ENCODE measurements at places on chromosomes 2 and 18.

DNA sequence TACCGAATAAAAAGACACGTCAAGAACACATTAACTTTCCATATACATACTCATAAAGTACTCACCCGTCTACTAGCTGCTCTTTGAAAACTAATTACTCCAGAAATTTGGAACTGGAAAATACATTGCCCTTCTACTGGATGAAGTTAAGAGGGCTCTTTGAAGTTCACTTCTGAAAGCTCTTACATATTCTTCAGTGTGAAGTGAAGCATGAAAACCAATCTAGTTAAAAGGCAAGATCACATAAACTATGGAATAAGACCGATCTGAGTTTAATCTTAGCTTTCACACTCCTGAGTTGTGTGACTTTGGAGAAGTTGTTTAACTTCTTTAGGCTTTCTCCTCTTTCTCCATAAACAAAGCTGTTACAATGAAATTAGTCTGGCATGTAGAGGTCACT, 38.5 kb downstream of the REV1 start:
- no peak for DNase-seq

- DNase-seq = no peak
These were observed 70.1 kb upstream of the ASB18 start for GRCh38 chr2:236334122-236334876.

DNA sequence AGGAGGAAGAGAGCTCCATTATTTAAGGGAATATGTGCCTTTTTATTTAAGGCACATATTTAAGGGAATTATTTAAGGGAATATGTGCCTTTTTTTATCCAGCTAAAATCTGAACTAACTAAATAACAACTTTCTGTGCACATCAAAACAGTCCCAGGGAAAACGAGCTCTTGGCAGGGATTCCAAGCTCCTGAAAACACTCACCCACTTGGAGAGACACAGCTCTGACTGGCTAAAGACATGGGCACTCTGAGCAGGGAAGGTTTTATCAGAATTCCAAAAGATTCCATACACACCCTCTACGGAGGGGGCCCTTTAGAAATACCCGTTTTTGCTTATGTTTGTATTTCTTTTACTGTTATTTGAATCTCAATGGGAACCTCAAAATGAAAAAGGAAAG, 181.0 kb downstream of the ZNF516 start:
- DNase-seq = no peak

- no peak for DNase-seq
These were observed 3.0 kb downstream of the EVX2 start for GRCh38 chr2:176080540-176081375.

DNA sequence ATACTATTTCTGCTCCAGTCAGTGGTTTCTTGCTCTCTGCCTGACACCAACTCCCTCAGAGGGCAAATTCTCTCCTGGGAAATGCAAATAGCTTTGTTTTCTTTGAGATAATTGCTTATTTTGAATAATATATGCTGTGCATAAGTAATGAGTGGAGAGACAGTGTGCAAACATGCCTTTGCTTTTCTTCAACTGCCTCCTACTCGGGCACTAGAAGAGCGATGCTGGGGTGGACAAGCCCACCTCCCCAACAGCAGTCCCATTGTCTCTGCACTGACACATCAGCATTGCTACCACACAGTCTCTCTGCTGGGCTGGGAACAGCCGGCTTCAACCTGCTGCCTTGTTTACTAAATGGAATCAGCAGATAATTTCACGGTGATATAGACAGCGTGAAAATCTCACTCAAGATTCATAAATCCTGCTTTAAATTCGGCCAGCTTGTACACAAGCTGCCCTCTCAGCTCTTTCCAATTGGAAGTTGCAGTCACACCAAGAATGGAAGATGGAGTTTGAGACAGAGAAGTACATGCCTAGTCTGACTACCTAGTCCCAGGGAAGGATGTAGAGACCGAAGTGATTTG, 694.5 kb downstream of the TDRD15 start:
- no peak for DNase-seq

DNA sequence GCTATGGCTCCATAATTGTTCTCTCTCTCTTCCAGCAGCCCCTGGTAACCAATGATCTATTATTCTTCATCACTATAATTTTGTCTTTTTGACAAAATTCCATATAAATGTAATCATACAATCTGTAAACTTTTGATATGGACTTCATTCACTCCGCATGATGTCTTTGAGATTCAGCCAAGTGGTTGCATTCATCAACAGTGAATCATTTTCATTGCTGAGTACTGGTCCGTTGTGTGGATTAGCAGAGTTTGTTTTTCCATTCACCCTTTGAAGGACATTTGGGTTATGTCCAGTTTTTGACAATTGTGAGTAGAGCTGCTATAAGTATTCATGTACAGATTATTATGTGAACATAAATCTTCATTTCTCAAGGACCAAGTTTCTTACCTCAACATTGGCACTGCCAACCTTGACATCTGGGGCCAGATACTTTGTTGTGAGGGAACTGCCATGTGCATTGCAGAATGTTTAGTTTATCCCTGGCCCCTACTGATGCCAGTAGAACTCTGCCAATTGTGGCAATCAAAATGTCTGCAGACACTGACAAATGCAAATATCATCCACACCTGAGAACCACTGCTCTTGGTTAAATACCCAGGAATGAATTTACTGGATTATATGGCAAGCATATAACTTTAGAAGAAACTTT, 48.4 kb upstream of the BCL2L11 start:
- DNase-seq = no peak

GRCh38 chr2:98123286-98123685, 36.3 kb downstream of the VWA3B start:
- no peak for DNase-seq

DNA sequence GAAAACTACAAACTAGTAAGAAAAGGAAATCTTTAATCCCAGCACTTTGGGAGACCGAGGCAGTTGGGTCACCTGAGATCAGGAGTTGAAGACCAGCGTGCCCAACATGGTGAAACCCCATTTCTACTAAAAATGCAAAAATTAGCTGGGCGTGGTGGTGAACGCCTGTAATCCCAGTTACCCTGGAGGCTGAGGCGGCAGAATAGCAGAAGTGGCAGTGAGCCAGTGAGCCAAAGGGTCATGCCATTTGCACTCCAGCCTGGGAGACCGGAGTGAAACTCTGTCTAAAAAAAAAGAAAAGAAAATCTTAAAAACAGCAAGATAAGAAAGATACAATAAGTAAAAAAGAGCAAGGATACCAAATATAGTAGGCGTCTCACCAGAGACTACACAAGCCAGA, 502.9 kb upstream of the ID2 start:
- DNase-seq = no peak

DNA sequence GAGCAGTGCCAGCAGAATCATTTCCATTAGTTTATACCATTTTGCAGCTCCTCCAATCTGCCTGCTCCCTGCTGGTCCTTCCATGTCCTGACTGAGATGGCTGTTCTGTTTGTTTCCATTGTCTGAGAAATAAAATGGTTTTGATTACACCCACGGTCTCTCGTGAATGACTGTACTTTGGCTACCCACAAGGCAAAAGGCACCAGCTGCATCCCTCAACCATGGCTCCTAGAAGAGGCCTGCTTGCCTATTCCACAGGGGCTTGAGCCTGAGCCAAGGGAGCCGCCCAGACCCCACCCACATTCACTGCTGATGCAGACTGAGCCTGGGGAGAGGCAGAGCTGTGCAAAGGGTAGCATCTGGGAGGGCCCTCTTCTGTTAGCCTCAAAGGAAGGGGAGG, 31.2 kb downstream of the MARCHF4 start:
- DNase-seq = no peak

DNA sequence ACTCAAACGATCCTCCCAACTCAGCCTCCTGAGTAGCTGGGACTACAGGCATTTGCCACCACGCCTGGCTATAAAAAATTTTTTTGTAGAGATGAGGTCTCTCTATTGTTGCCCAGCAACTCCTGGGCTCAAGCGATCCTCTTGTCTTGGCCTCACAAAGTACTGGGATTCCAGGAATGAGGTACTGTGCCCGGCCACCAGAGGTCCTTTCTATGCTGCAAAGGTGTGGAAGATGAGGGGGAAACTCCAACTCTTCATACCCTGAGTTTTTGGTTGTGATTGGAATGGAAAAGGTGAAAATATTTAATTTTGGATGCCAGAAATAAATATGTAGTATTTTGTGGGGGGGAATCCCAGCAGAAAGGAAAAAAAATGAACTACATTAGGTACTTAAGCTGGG, 36.0 kb downstream of the MRPL33 start:
- DNase-seq = no peak

DNA sequence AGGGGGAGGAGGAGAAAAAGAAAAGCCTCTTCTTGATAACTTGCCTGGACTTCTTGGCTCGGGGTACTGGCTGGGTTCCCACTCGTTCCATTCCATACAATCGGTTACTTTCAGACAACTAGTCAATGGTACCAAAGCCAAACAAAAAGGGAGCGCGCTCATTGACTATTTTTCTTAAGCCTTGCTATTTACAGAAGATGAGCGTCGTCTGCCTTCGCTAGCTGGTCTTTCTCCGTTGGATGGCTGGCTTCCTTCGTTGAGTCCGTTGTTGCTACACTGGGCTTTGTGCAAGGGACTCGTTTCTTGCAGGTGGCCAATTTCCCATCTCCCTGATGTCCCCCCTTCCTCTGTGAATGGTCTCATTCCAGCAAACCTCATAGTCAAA, 260.4 kb downstream of the ZNF516 start:
- DNase-seq = no peak

DNA sequence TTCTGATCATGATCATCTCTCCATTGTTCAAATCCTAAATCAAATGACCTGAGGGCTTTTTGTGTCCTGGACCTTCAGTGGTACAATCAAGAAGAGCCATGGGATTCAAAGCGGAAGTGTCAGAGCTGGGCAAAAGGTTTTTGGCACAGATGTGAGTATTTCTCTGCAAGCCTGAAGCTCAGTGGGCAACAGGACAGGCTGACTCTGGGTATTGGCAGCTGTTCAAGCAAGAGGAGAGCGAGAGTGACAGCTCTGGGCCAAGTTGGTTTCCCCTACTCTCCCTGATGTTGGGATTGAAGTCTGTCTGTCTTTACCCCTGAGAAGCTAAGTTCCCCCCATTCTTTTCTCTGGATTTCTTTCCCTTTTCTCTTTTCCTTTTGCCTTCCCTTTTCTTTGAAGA, 33.3 kb downstream of the DSEL start:
- DNase-seq = no peak

DNA sequence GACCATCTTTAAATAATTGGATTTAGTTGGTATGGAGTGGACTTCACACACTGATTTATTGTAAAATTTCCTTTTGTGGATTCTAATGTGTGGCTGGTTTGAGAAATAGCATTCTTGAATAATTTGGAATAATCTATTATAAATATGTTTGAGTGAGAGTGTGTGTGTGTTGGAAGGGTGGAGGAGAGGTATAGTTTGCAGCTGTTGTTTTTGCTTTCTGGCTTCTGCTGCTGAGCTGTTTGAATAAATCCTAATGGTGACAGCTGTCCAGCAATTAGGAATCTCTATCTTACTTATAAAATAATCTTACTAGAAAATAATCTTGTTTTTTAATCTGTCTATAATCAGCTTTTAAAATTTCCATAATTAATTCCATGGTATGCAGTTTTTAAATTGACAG, 1283.0 kb upstream of the CDH2 start:
- no peak for DNase-seq

DNA sequence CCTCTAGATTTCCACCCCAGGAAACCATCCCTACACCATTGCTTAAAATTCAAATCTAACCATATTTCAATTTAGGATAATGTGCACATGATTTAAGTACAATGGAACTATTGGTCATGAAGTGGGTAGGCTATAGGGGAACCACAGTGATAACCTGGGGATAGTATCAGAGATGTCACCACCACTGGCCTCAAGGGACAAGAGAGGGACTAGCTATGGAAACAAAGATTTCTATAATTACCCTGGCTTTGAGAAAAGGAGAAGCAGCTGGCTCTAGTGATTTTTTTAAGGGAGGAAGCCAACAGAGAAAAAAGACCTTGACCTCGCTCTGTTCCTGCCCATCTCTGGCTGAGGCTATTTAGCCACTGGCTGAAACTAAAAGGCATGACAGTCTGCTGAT, 132.0 kb downstream of the MEP1B start:
- no peak for DNase-seq

DNA sequence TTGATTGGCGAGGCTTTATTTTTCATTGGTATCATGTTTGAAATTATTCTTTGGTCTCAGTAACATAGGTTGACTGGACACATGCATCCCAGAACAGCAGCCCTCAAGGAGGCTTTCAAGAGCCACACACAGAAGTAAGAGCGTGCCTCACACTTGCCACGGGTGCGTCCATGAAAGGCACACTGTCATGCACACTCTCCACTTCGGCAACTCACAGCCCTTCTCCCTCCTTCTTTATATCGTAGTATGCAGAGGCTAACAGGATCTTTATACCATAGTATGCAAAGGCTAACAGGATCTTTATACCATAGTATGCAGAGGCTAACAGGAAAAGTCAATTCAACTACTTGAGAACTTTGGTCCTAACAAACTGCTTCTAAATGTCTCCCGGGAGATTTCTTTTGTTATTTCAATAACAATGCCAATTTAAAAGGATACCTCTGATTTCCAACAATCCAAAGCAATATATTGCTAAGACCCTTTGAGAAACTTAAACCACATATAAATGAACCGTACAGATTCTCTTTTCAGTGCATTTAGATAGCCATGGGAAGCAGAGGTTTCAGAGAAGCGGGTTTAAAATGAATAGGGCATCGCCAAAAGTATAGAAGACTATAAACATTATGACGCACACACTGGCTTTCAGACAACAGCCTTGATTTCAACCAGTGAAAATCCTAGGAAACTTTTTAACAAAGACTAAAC, 26.5 kb upstream of the ZNF516 start:
- DNase-seq = no peak

DNA sequence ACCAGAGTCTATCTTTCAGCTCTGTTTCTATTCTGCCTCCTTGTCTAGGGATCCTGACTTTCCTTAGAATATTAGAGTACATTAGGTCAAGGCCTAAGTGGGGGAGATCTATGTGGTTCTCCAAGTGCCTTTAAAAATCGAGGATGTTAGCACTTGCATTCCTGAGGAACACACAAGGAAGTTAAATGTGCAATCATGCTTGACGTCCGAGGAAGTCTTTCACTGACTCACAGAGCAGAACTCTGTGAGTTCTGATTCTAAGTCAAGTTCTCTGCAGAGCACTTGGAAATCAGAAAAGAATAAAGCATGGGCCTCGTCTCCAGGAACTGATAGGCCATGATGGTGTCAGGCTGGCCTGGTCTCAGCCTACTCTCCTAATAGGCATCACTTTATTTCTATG, 17.2 kb downstream of the FHOD3 start:
- DNase-seq = no peak

DNA sequence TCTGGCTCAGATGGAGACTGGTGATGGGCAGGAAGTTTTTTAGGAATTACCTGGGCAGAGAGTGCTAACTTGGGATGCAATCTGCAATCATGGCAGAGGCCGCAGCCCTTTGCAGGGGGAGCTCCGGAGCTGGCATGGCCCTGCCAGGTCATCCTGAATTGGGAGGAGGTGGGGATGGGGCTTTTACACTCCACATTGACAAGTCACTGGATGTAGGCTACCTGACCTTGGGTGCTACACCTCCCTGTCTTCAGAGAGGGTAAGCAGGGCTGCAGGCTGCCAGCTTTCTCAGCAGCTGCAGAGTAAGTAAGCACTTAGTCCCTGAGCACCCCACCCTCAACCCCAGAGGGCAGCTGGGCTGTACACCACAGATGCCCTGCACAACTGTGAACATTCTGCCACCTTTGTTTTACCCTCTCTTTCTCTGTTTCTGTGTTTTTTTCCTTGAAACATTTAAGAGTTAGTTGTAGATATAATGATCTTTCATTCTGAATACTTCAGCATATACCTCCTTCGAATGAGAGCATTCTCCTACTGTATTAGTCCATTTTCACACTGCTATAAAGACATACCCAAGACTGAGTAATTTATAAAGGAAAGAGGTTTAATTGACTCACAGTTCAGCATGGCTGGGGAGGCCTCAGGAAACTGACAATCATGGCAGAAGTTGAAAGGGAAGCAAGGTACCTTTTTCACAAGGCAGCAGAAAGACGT, 6.8 kb upstream of the HS1BP3 start:
- DNase-seq = no peak

Data from iPS DF 19.7 (cell line).